ELF-1 (cell line): ENCODE measurements at places on chromosomes 5 and 9.

DNA sequence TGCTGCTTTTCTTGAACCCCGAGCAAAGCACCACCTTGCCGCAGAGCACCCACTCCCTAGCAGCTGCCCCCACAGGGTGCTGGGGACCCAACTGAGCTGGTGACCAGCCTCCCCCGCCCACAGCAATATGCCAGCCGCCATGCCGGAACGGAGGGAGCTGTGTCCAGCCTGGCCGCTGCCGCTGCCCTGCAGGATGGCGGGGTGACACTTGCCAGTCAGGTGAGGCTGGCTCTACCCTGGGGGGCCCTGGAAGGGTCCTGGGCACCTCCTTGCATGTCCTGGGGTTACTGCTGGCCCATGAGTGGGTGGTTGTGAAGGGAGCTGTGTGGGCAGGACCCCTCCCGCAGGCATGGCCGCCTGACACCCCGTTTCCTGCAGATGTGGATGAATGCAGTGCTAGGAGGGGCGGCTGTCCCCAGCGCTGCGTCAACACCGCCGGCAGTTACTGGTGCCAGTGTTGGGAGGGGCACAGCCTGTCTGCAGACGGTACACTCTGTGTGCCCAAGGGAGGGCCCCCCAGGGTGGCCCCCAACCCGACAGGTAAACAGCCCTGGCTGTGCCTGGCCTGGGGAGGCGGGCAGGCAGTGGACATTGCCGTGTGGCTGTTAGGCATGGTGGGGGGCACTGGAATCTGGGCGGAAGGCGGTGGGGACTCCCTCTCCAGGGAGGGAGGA is 7.2 kb downstream of the EGFL7 start:
- DNase-seq: no peak

DNA sequence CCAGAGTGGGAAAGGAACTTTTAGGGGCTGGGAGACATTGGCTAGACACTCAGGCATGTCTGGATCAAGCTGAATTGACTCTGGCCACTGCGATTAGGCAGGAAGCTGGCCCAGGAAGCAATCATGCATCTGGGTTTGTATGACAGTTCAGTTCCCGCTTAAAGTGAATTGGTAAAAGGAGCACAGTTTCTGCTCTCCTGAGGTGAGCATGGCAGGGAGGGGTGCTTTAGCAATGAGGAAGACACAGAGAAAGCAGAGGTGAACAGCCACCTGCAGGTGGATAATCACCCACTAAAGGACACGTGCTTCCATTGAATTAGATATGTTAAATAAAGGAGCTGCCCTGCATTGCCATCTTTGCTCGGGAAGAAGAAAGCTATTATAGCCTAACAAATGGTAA is 248.1 kb upstream of the MAP3K1 start:
- DNase-seq: no peak

DNA sequence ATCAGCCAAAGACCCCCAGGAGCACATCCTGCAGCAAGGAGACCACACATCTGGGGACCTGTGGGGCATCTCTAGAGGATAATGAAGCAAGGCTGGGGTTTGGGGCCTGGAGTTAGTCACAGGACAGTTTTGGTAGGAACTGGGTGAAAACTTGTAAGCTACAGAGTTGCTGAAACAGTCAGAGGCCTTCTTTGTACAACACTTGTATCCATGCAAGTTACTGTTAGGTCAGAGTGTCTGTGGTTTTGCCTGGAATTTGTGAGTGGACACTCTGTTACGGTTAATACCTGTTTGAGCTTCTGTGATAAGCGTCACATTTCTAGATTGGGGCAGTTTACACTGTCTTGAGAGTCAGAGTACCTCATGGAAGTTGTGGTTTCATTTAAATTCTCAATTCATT is 22.6 kb upstream of the ASPN start:
- DNase-seq: no peak

- DNase-seq: peak; percentile 51
Observed at GRCh38 chr5:61575103-61575502, 243.0 kb downstream of the ZSWIM6 start.

DNA sequence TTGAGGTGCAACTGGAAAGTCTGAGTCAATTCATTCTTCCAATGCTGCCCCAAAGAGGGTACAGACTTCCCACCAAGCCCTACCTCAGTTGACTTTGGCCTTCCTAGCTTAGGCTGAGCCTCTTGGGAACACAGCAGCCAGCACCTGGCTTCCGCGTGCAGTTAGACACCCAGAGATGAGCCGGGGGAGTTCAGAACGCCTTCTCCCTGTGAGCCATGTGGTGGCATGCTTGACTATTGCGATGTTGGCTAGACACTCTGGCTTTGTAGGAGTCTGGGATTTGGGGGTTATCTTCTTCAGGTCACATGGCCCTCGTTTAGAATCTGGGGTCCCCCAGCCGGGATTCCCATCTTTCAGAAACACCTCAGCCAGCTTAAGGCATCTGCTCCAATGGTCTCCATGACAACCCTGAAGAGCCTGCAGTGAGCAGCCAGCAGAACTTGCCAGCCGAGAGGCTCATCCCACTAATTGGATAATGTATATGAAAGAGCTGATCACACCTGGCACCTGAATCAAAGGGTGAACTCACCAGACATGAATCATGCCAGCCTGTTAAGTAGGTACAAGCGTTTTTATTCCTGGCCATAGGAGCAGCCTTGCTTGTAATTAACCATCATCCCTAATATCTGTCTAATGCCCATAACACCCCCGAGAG is 167.5 kb downstream of the SYK start:
- no peak for DNase-seq
